ENCODE measurements at places on chromosomes 5 and 9. TPM values are rescaled to one million over a fixed set of nuclear protein-coding genes. Genes with fewer than 3 reads are reported as not detected.

CARTPT gene
- total RNA-seq, result not detected

TOR4A gene
- total RNA-seq, result 3.0 TPM

ROR2 gene
- total RNA-seq, result not detected

EDIL3 gene
- not detected for total RNA-seq

GRCh38 chr5:107437986-107438510 lies 232.7 kb downstream of the EFNA5 start:
- H3K27me3 ChIP-seq, result peaks cover 3% of the 10 kb centered on the region
- H3K27ac ChIP-seq, result no peak overlapping the region
- H3K4me3 ChIP-seq, result no peak overlapping the region
- H3K36me3 ChIP-seq, result no peaks in the 10 kb centered on the region
- DNase-seq, result no peak
- H3K4me1 ChIP-seq, result no peaks in the 10 kb centered on the region

GRCh38 chr5:100796851-100797250 lies 106.2 kb downstream of the ST8SIA4 start:
- H3K27me3 ChIP-seq, result no peaks in the 10 kb centered on the region
- no peak for DNase-seq
- no peak overlapping the region for H3K27ac ChIP-seq
- no peak overlapping the region for H3K4me3 ChIP-seq

DNA sequence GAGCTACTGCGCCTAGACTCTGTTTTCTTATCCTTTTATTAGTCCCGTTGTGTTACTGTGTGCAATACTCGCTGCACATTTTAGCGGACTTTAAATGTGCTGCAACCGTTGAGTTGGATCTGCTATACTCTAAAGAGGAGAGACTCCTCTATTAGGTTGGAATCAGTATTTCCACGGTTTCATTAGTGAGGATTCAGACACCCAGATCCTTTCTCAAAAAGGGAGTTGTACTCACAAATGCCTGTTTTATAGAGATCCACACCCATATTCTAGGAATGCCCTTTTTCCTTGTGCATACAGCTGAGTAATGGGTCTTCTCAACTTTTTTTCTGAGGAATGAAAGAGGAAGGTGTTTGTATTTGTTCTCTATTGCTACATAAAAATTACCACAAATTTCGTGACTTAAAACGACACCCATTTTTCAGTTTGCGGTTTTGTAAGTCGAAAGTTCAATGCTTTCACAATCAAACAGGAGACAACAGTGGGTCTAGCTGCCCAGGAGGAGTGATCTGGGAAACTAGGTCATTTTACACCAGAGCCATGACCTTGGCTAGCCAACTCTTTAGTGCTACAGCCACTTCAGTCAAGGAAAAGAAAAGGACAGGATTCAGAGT lies 52.8 kb upstream of the SLC44A1 start:
- H3K27ac ChIP-seq, result no peak overlapping the region
- no peak overlapping the region for H3K4me3 ChIP-seq
- H3K4me1 ChIP-seq, result no peaks in the 10 kb centered on the region

- no peak for DNase-seq
- no peaks in the 10 kb centered on the region for H3K36me3 ChIP-seq
- H3K4me1 ChIP-seq, result peaks cover 2% of the 10 kb centered on the region
- H3K4me3 ChIP-seq, result no peak overlapping the region
- no peak overlapping the region for H3K27ac ChIP-seq
Observed at GRCh38 chr5:67623078-67623477, 426.5 kb upstream of the CD180 start.

DNA sequence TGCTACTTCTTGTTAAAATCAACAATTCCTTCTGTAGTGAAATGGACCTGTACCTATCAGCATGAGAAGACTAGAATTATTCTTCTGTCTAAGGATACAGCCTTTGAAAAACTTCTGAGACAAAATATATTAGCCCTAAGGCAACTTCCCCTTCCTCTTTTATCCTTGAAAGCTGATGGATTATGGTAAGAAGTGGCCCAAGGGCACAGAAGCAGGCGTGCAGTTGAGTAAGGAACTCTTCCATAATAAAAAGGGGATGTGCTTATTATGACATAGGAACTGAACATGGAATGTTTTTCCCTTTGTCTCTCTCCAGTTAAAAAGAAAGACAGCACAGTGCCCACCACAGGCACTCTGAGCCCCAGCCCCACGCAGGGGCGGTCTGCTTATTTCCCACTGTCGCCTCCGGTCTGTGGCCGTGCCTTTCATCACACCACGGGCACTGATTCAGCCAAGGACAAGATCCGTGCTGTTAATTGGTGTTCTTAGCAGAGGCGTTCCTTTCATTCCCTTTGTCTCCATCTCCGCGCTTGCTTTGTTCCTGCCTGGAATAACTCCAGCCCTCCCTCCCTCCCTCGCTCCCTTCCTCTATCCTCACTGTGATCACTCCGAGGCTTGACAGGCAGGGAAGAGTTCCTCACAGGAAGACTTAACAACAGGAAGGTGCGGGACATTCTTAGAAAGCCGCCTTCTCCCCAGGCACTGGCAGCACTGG lies 135.9 kb upstream of the OTULINL start:
- no peak overlapping the region for H3K27ac ChIP-seq
- no peaks in the 10 kb centered on the region for H3K36me3 ChIP-seq

GRCh38 chr5:65032250-65032649 lies 263.5 kb downstream of the CWC27 start:
- H3K36me3 ChIP-seq, result no peaks in the 10 kb centered on the region
- no peaks in the 10 kb centered on the region for H3K27me3 ChIP-seq
- H3K4me1 ChIP-seq, result peaks cover 18% of the 10 kb centered on the region
- H3K4me3 ChIP-seq, result no peak overlapping the region

GRCh38 chr5:154683101-154683880 lies 71.9 kb upstream of the LARP1 start:
- H3K27me3 ChIP-seq, result peaks cover 12% of the 10 kb centered on the region
- peak overlapping the region; percentile 54 for H3K4me3 ChIP-seq
- no peak for DNase-seq
- no peak overlapping the region for H3K27ac ChIP-seq

- H3K27ac ChIP-seq, result no peak overlapping the region
- DNase-seq, result peak; percentile 53
- H3K4me1 ChIP-seq, result peaks cover 4% of the 10 kb centered on the region
- H3K36me3 ChIP-seq, result no peaks in the 10 kb centered on the region
Observed at GRCh38 chr5:133754575-133755169, 142.3 kb upstream of the FSTL4 start.

GRCh38 chr5:2753452-2754420 lies 2.3 kb upstream of the IRX2 start:
- DNase-seq, result no peak
- no peak overlapping the region for H3K4me3 ChIP-seq
- peaks cover 9% of the 10 kb centered on the region for H3K36me3 ChIP-seq
- H3K27ac ChIP-seq, result no peak overlapping the region
- peaks cover 22% of the 10 kb centered on the region for H3K4me1 ChIP-seq
- peaks cover 60% of the 10 kb centered on the region for H3K27me3 ChIP-seq

DNA sequence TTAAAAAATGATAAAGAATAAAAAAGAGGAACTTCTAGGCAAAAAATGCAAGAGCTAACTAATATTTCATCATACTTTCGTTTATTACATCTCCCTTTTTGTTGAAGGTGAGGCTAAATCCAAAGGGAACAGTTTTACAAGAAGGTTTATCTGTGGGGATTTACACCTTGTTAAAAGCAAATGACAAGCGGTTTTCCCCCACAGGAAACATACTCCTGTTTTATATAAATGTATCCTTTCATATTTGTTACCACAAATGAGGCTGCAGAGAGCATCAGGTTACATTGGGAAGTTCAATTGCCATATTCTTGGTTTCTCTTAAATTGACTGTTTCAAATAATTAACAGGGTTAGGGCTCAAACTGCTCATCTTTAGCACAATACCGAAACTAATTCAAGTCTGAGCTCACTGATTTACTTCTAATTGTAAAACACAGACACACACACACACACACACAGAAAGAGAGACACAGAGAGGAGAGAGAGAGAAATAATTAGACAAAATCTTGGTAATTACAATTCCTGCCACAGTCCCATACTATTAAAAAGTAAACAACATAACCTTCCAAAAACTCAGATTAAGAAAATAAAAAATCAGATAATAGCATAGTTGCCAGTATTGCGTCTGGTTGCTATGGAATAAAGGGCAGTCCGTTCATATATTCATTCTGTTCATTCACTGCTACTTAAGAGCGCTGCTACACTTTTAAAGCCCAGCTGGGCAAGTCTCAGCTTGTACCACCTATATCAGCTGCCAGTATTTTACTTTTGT lies 17.1 kb downstream of the RFX3 start:
- peaks cover 24% of the 10 kb centered on the region for H3K36me3 ChIP-seq
- peak overlapping the region; percentile 87 for H3K27ac ChIP-seq
- peak overlapping the region; percentile 14 for H3K4me3 ChIP-seq

DNA sequence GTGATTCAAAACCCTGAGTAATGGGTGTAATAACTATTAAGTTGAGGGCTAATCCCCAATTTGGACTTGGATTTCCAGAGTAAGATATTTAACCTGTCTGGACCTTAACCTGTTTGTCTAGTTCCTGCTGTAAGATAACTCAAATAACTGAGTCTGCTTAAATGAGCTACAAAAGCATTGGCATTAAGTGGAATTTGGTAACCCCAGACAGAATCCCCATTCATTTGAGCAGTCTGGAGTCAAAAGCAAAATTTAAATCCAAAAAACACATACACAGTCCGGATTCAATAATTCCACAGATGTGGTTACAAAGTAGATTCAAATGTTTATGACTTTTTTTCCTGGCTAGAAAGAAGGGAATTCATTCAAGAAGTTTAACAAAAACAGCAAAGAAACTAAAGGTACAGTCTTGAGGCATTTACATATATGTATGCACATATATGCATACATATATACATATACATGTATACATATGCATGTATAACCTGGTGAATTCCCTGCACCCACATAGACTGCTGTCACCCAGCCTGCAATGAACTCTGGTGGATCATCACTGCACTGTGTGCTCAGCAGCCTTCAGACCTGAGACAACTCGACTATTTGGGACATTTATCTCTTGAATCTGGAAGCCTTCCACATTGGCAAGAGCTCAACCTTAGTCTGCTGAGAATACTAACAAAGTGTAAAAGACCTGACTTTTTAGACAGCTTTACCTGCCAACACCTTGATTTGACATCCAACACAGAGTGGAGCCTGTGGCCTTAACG lies 205.4 kb downstream of the LURAP1L start:
- no peak overlapping the region for H3K4me3 ChIP-seq
- no peak for DNase-seq
- H3K27ac ChIP-seq, result no peak overlapping the region
- H3K27me3 ChIP-seq, result no peaks in the 10 kb centered on the region

- no peaks in the 10 kb centered on the region for H3K36me3 ChIP-seq
- H3K27me3 ChIP-seq, result no peaks in the 10 kb centered on the region
- no peak overlapping the region for H3K27ac ChIP-seq
- DNase-seq, result peak; percentile 76
- H3K4me3 ChIP-seq, result no peak overlapping the region
- H3K4me1 ChIP-seq, result peaks cover 25% of the 10 kb centered on the region
Observed at GRCh38 chr9:5186416-5187169, 1.2 kb upstream of the INSL6 start.

- no peak overlapping the region for H3K27ac ChIP-seq
- H3K36me3 ChIP-seq, result peaks cover 16% of the 10 kb centered on the region
- no peak for DNase-seq
- no peak overlapping the region for H3K4me3 ChIP-seq
- H3K27me3 ChIP-seq, result no peaks in the 10 kb centered on the region
Observed at GRCh38 chr5:310516-310915, 11.0 kb upstream of the AHRR start.

DNA sequence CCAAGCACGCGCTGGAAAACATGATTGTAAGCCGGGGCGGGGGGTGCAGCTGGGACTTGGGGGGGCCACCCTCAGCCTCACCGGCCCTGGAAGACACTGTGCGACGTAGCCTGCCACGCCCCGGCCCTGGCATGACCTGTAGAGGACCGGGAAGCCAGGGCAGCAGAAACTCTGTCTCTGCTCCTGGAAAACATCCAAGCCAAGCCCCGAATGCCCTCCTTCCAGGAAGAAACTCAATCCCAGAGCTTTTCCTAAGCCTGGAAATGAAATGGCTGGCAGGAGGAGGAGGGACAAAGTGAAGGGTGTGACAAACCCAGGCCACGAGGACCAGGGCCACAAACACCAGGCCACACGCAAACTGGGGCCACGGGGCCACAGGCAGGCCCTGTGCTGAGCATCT lies 55.4 kb downstream of the KCNT1 start:
- H3K4me1 ChIP-seq, result no peaks in the 10 kb centered on the region
- DNase-seq, result no peak
- no peaks in the 10 kb centered on the region for H3K36me3 ChIP-seq

- H3K4me3 ChIP-seq, result no peak overlapping the region
- peaks cover 14% of the 10 kb centered on the region for H3K27me3 ChIP-seq
- DNase-seq, result peak; percentile 63
- H3K36me3 ChIP-seq, result no peaks in the 10 kb centered on the region
Observed at GRCh38 chr9:131799177-131799823, 59.4 kb upstream of the RAPGEF1 start.

DNA sequence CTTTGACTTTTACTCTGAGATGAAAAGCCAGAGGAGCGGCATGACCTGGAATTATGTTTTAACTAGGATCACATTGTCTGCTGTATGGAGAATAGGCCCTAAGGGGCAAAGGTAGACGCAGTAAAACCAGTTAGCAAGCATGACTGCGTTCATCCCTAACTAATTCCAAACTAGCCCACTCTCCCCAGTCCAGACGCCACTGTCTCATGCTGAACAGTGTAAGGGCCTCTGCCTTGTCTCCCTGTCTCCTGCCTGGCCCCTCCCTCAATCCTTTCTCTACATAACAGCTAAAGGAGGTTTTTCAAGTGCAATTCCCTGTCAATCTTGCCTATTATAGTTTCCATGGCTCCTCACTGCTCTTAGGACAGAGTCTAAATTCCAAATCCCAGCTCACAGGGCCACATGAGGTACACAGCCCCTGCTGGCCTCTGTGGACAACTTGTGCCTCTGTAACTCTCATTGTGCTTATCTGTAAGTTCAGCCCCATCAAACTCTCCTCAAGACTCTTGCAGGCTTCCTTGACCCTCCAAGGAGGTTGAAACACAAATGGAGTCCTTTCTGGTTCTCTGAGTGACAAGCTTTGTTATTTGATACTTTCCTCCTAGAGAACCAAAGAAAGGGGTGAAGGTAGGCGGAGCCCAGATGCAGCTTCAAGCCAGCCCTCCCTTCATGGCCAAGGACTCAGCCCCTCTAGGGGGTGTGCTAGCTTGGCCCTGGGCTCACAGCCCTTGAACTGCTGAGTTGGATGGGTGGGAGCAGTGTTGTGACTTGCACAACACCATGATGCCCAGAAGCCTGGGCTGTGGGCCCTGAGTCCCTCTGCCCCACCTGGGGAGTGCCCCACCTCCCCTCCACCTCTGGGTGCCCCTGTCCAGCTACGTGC lies 16.0 kb upstream of the SLC22A4 start:
- no peaks in the 10 kb centered on the region for H3K36me3 ChIP-seq
- no peak for DNase-seq
- H3K4me3 ChIP-seq, result no peak overlapping the region
- no peak overlapping the region for H3K27ac ChIP-seq
- H3K27me3 ChIP-seq, result peaks cover 1% of the 10 kb centered on the region
- no peaks in the 10 kb centered on the region for H3K4me1 ChIP-seq
